ENCODE measurements at places on chromosomes 5 and 9.

GRCh38 chr5:11684607-11685006, 219.6 kb downstream of the CTNND2 start:
- no peak for DNase-seq

DNA sequence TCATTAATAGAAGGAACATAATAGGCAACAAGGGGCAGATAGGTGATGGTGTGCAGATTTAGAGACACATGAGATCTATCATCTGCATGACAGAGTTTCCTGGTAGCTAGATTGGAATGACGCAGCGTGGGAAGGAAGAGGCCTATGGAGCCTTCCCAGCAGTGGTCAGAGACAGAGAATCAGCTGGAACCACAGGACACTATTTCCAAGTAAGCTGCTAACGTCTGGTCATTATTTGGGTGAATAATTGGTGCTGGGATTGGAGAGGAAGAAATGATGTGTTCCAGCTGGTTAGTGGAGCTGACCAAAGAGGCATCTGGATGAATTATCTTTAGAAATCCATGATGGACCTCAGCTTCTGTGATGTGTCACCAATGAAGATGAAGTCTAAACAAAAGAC, 91.2 kb upstream of the PRR16 start:
- DNase-seq = no peak

DNA sequence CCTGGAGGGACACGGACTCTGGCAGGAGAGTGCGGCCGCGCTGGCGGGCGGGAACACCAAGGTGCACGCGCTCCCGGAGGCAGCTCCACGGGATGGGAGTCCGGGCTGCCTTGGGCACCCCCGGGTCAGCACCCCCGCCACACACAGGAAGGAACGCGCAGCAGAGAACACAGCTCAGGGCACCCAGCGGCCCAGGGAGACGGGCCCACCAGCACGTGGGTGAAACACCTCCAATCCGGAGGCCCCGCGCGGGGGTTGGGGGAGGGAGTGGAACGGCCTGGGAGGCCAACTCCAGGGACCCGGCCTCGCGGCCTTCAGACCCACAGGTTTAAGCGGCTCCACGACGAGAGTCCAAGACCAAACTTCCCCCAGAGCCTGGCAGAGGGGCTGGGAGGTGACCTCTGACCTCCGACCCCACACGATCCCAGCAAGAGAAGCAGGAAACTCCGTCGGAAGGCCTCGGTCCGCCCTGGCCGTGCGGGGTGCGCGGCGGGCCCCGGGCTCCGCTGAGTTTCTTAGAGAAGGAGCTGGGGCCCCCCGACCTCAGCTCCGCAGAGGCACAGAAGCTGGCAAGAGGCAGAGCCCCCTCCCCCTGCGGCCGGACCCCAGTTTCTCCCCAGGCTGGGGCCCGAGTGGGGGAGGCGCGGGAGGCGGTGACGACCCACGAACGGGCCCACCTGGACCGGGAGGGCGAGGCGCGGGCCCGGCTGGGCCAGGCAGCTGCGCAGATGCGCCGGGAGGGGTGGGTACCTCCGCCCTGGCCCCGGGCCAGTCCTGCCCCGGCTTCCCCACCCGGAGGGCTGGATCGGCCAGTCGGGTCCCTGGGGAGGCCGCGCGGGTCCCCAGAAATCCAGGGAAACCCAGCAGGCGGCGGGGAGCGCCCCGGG, 851 bp downstream of the NACC2 start:
- no peak for DNase-seq

DNA sequence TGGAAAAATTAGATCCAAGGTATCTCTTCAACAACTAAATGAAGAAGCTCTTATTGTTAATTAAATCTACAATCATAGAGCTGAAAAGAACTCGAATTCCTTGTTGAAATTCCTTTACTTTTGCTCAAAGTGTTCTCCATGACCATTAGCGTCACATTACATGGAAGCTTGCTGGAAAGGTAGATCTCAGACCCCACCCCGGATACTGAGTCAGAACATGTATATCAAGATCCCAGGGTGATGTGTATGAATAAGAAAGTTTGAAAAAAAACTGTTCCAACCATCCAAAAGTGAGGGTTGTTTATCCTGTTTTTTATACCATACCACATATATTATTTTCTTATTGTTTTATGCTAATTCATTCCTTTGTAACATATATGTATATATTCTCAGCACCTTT, 237.1 kb upstream of the PUM3 start:
- no peak for DNase-seq

DNA sequence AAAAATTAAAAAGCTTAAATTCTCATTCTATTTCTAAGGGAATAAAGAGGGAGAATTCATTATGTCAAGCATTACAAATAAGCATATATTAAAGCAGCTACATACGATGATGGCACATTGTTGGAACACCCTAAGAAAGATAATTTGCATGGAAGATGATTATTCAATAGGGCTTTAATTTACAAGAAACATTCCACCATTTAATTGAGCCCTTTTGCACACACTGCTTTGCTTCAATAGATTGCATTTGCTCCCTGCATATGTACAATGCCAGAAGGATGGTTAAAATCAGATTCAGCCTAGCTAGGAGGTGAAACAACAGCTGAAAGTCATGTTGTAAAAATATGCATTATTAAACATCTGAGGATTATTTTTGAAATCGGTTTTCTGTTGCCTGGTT, 21.8 kb downstream of the KIAA1958 start:
- no peak for DNase-seq
